ENCODE measurements at places on chromosomes 2 and 18.

DNA sequence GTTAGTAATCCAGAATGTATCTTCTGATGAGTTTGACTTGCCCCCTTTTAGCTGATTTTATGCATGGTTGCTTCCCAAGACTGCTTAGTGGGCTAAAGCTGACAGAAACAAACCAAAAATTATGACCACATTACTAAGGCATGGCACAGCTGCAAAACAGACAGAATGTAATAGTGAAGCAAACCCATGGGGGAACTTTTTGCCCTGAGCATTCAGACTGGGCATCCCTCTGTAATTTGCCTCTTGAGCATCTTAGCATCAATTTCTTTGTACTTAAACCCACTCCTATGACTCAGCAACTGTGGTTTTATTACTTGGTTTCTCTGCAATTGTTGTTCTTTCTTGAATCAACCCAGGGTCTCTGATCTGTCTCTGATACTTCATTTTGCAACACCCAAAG lies 487.3 kb upstream of the DCC start:
- DNase-seq = no peak

GRCh38 chr18:41009926-41010325 lies 945.1 kb upstream of the PIK3C3 start:
- no peak for DNase-seq

DNA sequence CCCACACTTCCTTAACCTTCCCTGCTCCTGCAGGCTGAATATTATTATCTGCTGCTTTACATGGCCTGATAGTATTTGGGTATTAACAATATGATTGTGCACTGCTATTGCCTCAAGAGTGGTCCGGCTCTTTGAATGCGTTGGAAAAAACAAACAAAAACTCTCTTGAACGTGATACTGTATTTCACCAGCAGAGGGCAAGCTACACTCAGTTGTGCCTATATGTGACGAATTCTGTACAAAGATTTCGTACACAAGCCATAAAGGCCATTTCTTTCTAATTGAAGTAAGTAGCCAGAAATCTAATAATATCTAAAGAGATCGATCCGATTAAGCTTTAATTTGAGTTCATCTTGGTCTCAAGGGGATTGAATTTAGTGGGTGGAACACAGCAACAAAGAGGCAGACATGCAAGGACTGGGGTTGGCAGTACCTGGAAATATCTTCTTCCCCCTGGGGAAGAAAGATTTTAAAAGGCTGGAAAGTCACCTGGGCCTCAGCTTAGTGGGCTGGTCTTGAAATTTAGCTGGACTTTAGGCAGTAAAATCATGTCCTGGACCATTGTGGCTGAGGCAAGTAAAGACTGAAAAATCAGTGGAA lies 49.3 kb upstream of the RAB6D start:
- no peak for DNase-seq

- no peak for DNase-seq
Measured at GRCh38 chr18:48815581-48816324, 135.0 kb downstream of the SMAD7 start.

- DNase-seq = no peak
Measured at GRCh38 chr2:145408980-145409379, 889.1 kb upstream of the ZEB2 start.

- no peak for DNase-seq
Measured at GRCh38 chr2:231693956-231694355, 14.4 kb upstream of the PTMA start.

DNA sequence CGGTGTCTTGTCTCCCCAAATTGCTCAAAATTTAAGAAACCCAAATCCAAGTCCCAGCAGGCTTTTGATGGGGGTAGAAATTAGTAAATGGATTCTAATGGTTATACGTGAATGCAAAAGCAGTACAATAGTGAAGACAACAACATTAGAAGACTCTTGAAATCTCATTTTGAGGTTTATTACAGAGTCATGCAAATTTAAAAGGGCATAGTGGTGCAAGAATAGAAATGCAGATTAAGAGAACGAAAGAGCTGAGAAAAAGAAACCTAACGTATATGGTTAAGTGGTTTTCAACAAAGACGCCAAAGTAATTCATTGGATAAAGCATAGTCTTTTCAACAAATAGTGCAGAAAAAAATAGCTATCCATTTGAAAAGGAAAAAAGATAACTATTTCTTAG lies 33.2 kb upstream of the CXXC1 start:
- no peak for DNase-seq

- DNase-seq = no peak
Measured at GRCh38 chr2:29703336-29703735, 218.1 kb downstream of the ALK start.

- no peak for DNase-seq
Measured at GRCh38 chr2:117686699-117687098, 127.8 kb upstream of the DDX18 start.

GRCh38 chr18:37424507-37424906 lies 141.1 kb downstream of the CELF4 start:
- no peak for DNase-seq

- no peak for DNase-seq
Measured at GRCh38 chr2:178485356-178485755, 5.1 kb downstream of the PLEKHA3 start.

DNA sequence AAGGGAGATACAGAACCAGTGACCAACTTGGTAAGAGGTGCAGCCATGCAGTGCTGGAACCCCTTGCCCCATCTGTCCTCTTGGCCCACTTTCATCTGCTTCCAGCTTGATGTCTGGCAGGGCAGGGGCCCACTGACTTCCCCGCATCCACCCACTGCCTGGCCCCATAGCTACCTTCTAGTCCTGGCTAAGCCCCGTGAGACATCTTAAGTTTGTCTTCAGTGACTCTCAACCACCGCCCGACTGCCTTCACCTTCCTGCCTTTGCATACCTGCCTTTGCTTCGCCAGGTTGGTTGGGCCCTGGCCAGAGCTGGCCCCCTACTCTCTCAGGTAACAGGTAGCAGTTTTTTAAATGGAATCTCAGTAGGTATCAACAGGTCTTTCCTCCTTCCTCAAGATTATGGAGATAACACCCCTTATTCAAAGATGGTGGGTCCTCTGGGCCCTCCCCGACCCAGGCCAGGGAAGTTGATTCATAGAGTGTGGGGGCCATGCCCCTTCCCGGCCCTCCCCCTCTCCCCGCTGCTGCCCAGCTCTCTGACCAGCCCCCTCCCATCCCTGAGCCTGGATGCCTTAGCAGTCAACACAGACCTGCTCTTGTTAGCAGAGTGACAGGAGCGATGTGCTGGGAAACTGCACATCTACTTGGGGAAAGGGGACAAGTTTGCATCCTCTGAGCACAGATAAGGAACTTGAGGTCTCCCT lies 2.8 kb downstream of the ARID5A start:
- no peak for DNase-seq

DNA sequence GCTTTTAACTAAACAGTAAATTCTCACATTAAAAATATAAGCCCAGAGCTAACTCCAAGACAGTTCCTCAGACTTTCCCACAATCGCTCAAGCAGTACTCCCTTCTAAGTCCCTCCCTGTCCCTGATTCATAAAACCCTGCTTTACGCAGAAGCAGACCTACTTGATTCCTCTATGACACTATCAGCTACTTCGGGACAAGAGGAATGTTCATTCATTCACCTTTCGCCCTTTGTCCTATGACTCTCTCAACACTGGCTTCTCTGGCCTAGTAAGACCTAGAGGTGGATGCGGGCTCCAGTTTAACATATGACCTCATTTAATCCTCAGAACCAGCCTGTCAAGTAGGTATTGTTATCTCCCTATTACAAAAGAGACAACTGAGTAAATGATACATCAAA lies 10.2 kb downstream of the LPIN2 start:
- DNase-seq = no peak

GRCh38 chr2:19072161-19072560 lies 286.3 kb downstream of the OSR1 start:
- no peak for DNase-seq

DNA sequence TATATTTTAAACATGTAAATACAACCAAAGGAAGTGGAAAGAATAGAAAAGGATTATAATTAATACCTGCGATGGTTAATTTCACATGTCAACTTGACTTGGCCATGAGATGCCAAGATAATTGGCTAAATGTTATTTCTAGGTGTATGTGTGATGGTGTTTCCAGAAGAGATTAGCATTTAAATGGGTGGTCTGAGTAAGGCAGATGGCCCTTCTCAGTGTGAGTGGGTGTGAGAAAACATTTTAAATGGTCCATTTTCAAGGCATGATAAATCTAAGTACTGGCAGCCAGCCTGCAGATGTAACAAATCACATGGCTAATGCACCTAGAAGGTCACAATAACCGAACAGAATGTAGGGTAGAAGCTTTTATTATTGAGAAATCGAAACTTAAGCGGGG lies 99.6 kb upstream of the CDH7 start:
- no peak for DNase-seq

DNA sequence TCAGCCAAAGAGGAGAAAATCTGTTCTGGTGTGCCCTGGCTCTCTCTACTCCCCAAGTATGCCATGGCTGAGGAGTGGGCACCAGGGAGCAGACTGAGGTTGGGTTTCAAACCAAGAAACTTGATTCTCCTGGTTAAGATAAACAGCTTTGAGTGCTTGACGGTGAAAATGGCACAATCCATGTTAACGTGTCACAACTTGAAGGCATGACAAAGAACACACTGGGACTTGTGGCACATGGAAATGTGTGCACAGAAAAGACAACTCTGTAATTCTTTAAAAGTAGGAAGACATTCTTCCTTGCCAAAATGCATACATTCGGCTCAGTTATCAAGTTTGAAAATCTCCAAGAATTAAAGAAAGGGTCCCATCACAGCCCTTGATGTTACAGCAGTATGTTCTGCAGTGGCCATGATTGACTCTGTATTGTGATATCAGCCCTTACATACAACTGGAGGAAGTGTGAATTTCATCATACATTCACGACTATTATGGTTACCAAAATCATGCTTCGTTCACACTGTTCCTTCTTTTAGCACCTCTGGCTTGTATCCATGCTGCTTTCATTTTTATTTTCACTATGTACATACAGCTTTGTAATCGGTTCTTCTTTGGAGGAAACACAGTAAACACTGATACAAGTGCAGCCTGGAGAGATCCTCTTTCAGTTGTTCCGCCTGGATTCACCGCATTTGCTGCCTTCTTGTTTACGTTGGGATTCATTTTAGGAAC lies 15.6 kb upstream of the ACTG2 start:
- DNase-seq = no peak

Measured in cortex of kidney (tissue), 1 donor.